Karpas-422 (cell line): ENCODE measurements at places on chromosomes 6 and 20. TPM values are rescaled to one million over a fixed set of nuclear protein-coding genes. Genes with fewer than 3 reads are reported as not detected.

DNA sequence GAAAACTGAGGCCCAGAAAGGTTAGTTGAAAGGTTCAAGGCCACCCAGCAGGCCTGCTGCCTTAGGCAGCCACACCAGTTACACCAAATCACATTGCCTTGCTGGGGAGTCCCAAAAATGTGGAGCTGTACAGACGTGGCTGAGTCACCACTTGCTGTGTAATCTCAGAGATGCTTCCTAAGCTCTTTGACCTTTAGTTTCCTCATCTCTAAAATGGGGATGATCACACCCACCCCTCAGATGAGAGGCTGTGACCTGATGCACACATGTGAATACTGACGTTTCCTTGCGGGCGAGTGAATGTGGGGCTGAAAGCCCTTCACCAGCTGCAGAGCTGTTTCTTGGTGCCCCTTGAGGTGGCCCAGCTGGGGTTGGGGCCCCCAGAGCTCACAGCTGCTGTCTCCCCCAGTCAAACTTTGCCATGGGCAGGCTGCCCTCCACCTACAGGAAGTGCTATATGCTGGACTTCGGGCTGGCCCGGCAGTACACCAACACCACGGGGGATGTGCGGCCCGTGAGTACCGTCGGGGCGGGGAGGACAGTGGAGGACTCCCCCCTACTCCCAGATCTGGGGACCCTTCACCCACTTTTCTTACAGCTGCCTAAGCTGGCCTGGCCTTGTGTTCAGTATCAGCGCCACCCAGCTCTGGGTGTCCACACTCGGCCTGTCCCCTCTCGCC, 11.0 kb downstream of the TTBK1 start:
- H3K4me1 ChIP-seq: peaks cover 18% of the 10 kb centered on the region
- no peak for DNase-seq

The TAAR1 gene
- not detected in 2 replicates for total RNA-seq

The HBS1L gene
- 63.6 and 69.6 TPM in 2 replicates for total RNA-seq

GRCh38 chr6:138440758-138441357, 36.8 kb downstream of the HEBP2 start:
- DNase-seq: no peak
- no peak overlapping the region for H3K4me3 ChIP-seq
- no peak overlapping the region for H3K27ac ChIP-seq

DNA sequence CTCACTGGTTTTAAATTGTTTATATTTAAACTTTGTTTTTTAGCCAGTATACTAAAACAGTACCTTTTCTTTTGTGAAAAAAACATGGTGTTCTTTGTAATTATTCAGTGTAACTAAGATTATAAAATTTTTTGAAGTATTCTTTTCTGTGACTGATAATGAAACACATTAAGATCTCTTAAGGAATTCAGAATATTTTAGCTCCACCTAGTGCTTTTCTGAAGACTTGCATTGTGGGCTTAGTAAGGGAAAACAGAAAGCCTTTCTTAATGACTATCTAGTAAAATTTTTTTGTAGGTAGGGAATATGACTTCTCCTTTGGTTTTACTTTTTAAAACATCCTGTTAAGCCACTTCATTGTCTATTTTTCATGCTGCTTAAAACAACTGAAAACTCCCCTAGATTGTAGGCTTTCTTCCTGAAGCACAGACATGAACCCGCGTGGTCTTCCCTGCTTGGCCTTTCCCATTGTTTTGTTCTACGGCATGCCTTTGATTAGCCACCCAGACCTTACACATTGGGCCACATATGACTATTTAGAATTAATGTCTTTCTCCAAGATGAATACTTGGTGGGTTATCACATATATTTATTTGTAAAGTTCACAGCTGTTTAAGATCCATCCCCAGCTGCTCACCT, 72.1 kb downstream of the AFDN start:
- no peak overlapping the region for H3K27ac ChIP-seq
- DNase-seq: peak; percentile 72
- H3K4me3 ChIP-seq: no peak overlapping the region
- H3K36me3 ChIP-seq: no peaks in the 10 kb centered on the region
- H3K27me3 ChIP-seq: no peaks in the 10 kb centered on the region
- H3K4me1 ChIP-seq: no peaks in the 10 kb centered on the region

The DEFB118 gene
- not detected in 2 replicates for total RNA-seq

The NKAPL gene
- 0.11 TPM in 1 of 2 replicates, not detected in the other for total RNA-seq

The PLN gene
- not detected in 2 replicates for total RNA-seq
